ENCODE measurements at places on chromosomes 13 and 19. TPM values are rescaled to one million over a fixed set of nuclear protein-coding genes. Genes with fewer than 3 reads are reported as not detected.

The CALR3 gene
- 0.39 TPM for total RNA-seq

The SYNGR4 gene
- not detected for total RNA-seq

The C19orf47 gene
- total RNA-seq = 6.9 TPM

The JUND gene
- 73.2 TPM for total RNA-seq

The CEACAM8 gene
- total RNA-seq = 0.11 TPM

The CYP4F8 gene
- not detected for total RNA-seq

The SLC8A2 gene
- 3.2 TPM for total RNA-seq

The ZNF563 gene
- total RNA-seq = 4.6 TPM

The CRX gene
- 0.17 TPM for total RNA-seq

The ZNF793 gene
- total RNA-seq = 23.3 TPM

The APOC4 gene
- total RNA-seq = 0.22 TPM

The COX7A1 gene
- total RNA-seq = 5.8 TPM

The TGFBR3L gene
- 1.5 TPM for total RNA-seq

The ADAMTSL5 gene
- total RNA-seq = 0.40 TPM

The INAFM1 gene
- 9.6 TPM for total RNA-seq

The ZNF222 gene
- 9.9 TPM for total RNA-seq

The NLRP5 gene
- not detected for total RNA-seq

The KCNRG gene
- 4.8 TPM for total RNA-seq

The OR10H5 gene
- not detected for total RNA-seq

The KLF1 gene
- total RNA-seq = 3.2 TPM

The CLIP3 gene
- total RNA-seq = 53.4 TPM

The LILRB1 gene
- 0.66 TPM for total RNA-seq

The PNMA8A gene
- total RNA-seq = 85.6 TPM

The HIPK4 gene
- total RNA-seq = 0.11 TPM

The SIGLECL1 gene
- not detected for total RNA-seq

The CEACAM7 gene
- total RNA-seq = not detected

The NLRP13 gene
- total RNA-seq = not detected

The NUDT15 gene
- 15.0 TPM for total RNA-seq

The CEACAM20 gene
- total RNA-seq = not detected

The HCN2 gene
- total RNA-seq = 8.6 TPM

The SIGLEC10 gene
- total RNA-seq = 3.1 TPM

The IFNL1 gene
- not detected for total RNA-seq

The PSG2 gene
- 0.44 TPM for total RNA-seq

The ZNF486 gene
- total RNA-seq = 9.1 TPM

The BCAM gene
- 34.3 TPM for total RNA-seq

The MRPL57 gene
- 21.9 TPM for total RNA-seq

The ANGPTL4 gene
- total RNA-seq = 2.1 TPM

The B3GLCT gene
- total RNA-seq = 16.3 TPM

The ATP12A gene
- 0.59 TPM for total RNA-seq

The CEACAM1 gene
- total RNA-seq = 4.4 TPM

The MYBPC2 gene
- 0.89 TPM for total RNA-seq

The FCAR gene
- not detected for total RNA-seq

The SCEL gene
- 0.11 TPM for total RNA-seq

The AKT1S1 gene
- 3.8 TPM for total RNA-seq

The IGFL2 gene
- 0.61 TPM for total RNA-seq

The SIAH3 gene
- total RNA-seq = 3.5 TPM

The PLD3 gene
- total RNA-seq = 394 TPM

The GRK1 gene
- total RNA-seq = 0.44 TPM

The MZF1 gene
- total RNA-seq = 26.5 TPM

The SOX1 gene
- 1.6 TPM for total RNA-seq

The GFY gene
- total RNA-seq = not detected
